ENCODE measurements at places on chromosomes 3 and 15. TPM values are rescaled to one million over a fixed set of nuclear protein-coding genes. Genes with fewer than 3 reads are reported as not detected.

The CASR gene
- total RNA-seq = not detected

The PPP2R3A gene
- 6.5 TPM for total RNA-seq

The ACOX2 gene
- 13.4 TPM for total RNA-seq

The ZPLD1 gene
- total RNA-seq = 0.42 TPM
